ENCODE measurements at places on chromosomes 4 and X. TPM values are rescaled to one million over a fixed set of nuclear protein-coding genes. Genes with fewer than 3 reads are reported as not detected.

The F8A2 gene
- total RNA-seq: not detected

The SORBS2 gene
- not detected for total RNA-seq

The DACH2 gene
- under 0.01 TPM for total RNA-seq

The TEX13D gene
- total RNA-seq: not detected

The CLGN gene
- 17.3 TPM for total RNA-seq

The PPARGC1A gene
- total RNA-seq: 0.69 TPM

The NBDY gene
- total RNA-seq: 3.8 TPM

The NLGN4X gene
- not detected for total RNA-seq

The ENOX2 gene
- total RNA-seq: 4.9 TPM

The UGT2B10 gene
- total RNA-seq: not detected

The CENPE gene
- 0.52 TPM for total RNA-seq

The FAM120C gene
- total RNA-seq: 4.6 TPM

The JAKMIP1 gene
- total RNA-seq: not detected

The RBM47 gene
- total RNA-seq: 0.32 TPM

The ARHGAP6 gene
- total RNA-seq: 5.5 TPM

The FAM184B gene
- total RNA-seq: not detected

The PSAPL1 gene
- total RNA-seq: not detected

The RELL1 gene
- total RNA-seq: 64.6 TPM

Measured in bronchial smooth muscle cell (primary cell).